Left ventricle myocardium inferior (tissue), 1 donor: ENCODE measurements at places on chromosomes 16 and 17.

GRCh38 chr16:51407199-51407598 lies 256.1 kb upstream of the SALL1 start:
- no peak for DNase-seq

DNA sequence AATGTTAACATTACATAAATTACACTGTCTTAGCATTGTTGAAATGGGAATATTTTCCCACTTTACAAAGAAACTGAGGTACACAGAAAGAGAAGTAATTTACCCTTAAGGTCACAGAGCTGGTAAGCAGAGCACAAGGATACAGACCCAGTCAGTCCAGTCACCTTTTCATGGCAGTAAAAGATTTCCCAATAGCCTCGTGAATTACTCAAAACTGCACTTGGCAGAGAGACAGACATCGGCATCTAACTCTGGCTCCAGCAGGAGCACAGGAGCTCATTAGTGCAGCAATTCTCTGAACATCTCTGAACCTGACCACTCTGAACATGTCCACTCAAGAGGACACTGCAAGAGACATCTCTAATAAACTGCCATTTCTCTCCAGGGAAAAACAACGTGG lies 3.1 kb downstream of the TEX2 start:
- no peak for DNase-seq

DNA sequence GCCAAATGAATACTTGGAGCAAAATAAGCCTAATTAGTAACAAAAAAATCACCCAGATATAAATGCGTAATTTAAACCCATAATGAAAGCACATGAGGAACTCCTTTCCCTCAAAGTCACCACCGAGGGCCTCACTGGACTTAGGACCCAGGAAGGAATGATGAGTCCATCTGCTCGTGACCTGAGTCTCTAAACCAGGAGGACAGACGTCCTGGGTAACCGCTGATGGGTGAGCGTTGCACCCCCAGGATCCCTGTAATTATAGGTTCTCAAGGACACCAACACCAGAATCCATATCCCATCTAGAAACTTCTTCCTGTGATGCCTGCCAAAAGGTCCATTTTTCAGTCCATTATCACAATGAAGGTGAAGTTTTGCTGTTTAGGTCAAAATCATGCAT lies 121.4 kb downstream of the ZNF778 start:
- DNase-seq: no peak

- no peak for DNase-seq
Measured at GRCh38 chr17:80737106-80738019, 192.7 kb downstream of the RPTOR start.

DNA sequence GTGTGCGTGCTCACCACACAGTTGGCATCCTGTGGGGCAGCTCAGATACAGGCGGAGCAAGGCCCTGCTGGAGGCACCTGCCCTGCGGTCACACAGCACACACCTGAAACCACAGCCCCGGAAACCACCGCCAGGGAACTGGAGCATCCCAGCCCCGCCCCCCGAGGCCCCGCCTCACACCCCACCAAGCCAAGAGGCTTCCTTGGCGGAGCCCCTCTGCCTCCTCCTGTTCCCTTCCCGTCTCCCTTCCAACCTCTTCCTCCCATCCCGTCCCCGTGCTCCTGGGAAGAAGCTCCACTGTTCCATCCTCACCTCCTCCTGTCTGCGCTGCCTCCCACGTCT lies 205.5 kb downstream of the NTN1 start:
- DNase-seq: no peak

- no peak for DNase-seq
Measured at GRCh38 chr17:35051183-35051578, 12.3 kb downstream of the RFFL start.
